DMS53 (cell line): ENCODE measurements at places on chromosomes 5 and 9.
A peak's percentile ranks its signal among the peaks of the same experiment; 100 is the strongest.

DNA sequence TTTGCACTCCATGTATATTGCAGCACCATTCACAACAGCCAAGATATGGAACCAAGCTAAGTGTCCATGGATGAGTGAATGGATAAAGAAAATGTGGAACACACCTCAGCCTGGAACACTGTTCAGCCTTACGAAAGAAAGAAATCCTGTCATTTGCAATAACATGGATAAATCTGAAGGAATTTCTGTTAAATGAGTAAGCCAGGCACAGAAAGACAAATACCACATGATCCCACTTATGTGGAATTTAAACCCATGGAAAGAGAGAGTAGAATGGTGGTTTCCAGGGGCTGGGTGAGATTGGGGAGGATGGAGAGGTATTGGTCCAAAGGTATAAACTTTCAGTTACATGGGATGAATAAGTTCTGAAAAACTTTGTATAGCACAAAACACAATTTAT lies 228.9 kb upstream of the CD180 start:
- no peak for DNase-seq

GRCh38 chr9:81119591-81119990 lies 569.8 kb downstream of the TLE1 start:
- DNase-seq: no peak

- no peak for DNase-seq
Observed at GRCh38 chr5:176866707-176867310, 32.3 kb downstream of the HK3 start.

GRCh38 chr5:3606121-3606831 lies 10.6 kb downstream of the IRX1 start:
- no peak for DNase-seq

- DNase-seq: no peak
Observed at GRCh38 chr5:132444841-132445639, 45.5 kb downstream of the IRF1 start.

GRCh38 chr5:38697013-38697412 lies 140.6 kb upstream of the LIFR start:
- DNase-seq: no peak

GRCh38 chr5:113682497-113683136 lies 169.1 kb downstream of the YTHDC2 start:
- peak; percentile 36 for DNase-seq

DNA sequence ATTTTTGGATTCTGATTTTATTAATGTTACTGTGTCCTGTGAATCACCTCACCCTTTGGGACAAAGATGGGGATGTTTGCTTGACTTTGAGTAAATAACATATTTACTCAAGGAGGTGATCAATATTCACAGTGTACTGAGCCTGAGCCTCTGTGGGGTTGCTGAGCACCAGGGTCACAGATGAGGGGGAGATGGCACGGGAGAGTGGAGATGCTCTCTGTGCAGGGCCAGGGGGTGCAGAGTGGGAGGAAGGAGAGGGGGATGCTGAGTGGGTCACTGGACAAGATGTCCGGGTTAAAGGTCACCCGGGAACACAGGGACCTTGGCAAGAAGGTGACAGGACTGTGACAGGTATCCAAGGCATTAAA lies 4.0 kb downstream of the SQSTM1 start:
- DNase-seq: no peak

DNA sequence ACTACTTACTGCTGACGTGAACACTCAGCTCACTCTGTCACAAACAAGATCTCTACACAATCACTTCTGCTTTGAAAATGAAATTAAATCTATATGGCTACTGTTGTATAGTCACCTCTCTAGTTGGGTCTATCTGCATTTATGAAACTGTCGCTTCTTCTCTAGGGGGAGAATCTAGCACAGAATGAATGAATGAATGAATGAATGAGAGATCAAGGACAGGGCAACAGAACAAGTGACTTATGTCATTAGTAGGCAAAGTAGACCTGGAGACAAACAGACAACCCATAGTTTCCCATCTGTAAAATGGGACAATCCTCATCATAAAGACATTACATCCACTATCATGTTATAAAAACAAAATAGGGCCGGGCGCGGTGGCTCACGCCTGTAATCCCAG lies 13.4 kb downstream of the PTCH1 start:
- no peak for DNase-seq

DNA sequence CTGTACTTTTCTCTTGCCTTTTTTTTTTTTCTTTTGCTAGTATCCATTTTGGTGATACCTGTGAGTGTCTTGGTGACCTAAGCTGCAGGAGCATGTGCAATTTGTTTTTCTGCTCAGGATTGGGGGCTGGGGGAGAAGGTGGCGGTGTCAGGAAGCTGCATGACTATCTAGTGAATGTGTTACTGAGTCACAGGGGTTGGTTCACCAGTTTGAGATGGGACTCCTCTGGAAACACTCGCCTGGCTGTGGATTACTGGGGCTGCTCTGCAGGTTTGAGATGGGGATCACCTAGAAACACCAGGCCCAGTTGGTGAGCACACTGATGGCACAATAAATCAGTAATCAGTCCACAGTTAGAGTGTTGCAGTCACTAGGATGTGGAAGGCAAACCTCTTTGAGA lies 447.9 kb downstream of the SPATA31D1 start:
- DNase-seq: no peak

- DNase-seq: no peak
Observed at GRCh38 chr9:129198319-129199043, 20.4 kb upstream of the IER5L start.

GRCh38 chr5:102010644-102011043 lies 285.4 kb downstream of the SLCO4C1 start:
- DNase-seq: no peak

DNA sequence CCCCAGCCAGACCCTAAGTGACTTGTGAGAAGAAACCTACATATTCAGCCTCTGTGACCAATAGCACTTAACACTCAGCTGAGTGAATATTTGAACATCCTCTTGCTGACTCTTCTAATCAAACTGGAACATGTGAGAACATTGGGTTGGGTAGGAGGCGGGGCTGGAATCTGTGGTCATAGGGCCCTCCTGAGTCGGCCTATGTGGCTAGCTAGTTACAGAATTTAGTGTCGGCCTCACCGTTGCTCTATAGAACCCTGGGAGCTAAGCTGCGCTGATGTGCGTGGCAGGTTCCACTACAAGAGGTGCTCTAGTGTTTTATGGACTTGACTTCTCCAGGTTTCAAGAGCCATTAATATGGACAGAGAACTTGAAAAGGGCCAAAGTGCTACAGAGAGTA lies 138.8 kb downstream of the DROSHA start:
- DNase-seq: peak; percentile 14

- peak; percentile 27 for DNase-seq
Observed at GRCh38 chr5:151581812-151582583, 9.1 kb downstream of the FAT2 start.

DNA sequence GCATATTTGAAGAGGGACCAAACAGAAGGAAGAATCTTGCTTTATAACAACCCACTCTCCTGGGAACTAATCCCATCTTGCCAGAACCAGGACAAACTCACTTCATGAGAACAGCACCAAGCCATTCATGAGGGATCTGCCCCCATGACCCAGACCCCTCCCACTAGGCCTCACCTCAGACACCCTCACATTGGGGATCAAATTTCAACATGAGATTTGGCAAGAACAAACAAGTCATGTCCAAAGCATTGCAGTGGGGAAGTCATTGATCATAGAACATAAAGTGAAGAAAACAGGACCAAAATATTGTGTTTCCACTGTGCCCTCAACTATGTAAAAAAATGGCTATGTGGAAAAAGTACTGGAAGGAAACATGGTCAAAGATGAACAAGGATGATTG lies 43.9 kb downstream of the MAP1B start:
- DNase-seq: no peak

DNA sequence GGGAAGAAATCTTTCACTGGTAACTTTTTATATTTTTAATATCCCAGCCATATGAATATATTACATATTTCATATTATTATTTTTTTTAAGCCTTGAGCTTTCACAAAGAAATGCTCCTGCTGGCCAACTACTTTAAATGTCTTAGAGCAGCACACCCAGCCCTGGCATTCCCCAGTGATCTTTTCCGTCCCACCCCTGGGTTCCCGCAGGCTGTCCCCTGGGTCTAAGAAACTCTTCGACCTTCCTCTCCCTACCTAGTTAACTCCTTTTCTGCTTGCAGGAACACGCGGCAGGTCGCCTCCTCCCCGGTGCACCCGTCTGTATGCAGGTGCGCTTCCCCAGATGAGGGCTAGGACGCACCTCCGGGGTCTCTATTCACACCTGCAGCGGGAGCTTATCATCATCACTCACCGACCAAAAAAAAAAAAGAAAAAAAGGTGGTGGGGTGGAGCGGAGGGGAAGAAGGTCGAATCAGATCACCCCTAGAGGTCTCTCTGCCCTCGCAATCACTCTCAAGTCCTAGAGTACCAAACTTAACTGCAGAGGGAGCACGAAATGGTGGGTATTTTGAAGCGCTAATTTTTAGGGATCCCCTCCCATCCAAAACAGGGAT lies 696 bp downstream of the ZFP62 start:
- DNase-seq: peak; percentile 81

DNA sequence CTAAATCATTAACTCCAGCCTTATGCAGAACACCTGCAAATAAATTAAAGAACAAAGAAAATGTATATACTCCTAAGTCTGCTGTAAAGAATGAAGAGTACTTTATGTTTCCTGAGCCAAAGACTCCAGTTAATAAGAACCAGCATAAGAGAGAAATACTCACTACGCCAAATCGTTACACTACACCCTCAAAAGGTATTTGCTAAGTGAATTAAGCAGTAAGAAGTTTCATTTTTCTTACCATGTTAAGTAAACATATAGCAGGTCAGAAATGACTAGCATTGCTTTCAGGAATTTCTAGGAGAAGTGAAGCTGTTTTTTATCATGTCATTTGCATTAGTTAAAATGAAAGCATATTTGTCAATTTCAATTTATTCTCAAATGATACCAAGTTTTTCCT lies 92.7 kb downstream of the MELK start:
- DNase-seq: no peak

GRCh38 chr5:174412374-174412773 lies 312.0 kb upstream of the MSX2 start:
- DNase-seq: no peak

GRCh38 chr5:168531987-168532864 lies 3.1 kb downstream of the FBLL1 start:
- DNase-seq: no peak

DNA sequence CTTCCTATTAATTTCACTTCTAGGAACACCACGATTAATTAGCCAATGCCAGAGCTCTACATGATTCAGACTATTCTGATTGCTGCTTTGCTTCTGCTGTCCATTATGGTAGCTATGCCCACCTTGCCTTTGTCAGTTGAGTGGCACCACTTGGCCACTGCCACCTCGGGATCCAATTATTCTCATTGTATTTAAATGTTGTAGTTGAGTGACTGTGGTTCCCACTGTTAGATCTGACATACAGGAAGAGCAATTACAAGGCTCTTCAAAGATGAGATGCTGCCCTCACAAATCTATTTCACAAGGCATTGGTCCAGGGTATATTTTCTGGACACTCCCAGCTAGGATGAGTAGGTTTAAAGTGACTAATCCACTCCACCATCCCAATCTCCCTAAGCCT lies 864.5 kb upstream of the EDIL3 start:
- DNase-seq: no peak

GRCh38 chr9:104553261-104553660 lies 15.7 kb upstream of the OR13C8 start:
- no peak for DNase-seq
